ENCODE measurements at places on chromosomes 2 and 18.

GRCh38 chr18:54772056-54772455 is 56.2 kb upstream of the RAB27B start:
- DNase-seq: no peak

GRCh38 chr2:29582062-29582461 is 339.3 kb downstream of the ALK start:
- DNase-seq: no peak

DNA sequence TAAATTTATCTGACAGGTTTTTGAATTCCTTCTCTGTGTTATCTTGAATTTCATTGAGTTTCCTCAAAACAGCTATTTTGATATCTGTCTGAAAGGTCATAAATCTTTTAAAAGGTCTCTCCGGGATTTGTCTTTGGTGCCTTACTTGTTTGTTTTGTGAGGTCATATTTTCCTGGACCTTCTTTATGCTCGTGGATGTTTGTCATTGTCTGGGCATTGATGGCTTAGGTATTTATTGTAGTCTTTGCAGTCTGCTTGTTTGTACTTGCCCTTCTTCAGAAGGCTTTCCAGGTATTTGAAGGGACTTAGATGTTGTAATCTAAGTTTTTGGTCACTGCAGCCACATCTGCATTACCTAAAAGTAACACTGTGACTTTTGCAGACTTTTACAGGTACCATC is 355.2 kb downstream of the PARD3B start:
- DNase-seq: no peak

GRCh38 chr2:132780651-132781050 is 110.6 kb upstream of the LYPD1 start:
- DNase-seq: no peak

- DNase-seq: no peak
Observed at GRCh38 chr2:118970396-118971135, 28.6 kb downstream of the MARCO start.

Measured in NCI-H526 treated with DMSO at 0.1 percent for 48 hours (cell line).